ENCODE measurements at places on chromosomes 16 and 17.

DNA sequence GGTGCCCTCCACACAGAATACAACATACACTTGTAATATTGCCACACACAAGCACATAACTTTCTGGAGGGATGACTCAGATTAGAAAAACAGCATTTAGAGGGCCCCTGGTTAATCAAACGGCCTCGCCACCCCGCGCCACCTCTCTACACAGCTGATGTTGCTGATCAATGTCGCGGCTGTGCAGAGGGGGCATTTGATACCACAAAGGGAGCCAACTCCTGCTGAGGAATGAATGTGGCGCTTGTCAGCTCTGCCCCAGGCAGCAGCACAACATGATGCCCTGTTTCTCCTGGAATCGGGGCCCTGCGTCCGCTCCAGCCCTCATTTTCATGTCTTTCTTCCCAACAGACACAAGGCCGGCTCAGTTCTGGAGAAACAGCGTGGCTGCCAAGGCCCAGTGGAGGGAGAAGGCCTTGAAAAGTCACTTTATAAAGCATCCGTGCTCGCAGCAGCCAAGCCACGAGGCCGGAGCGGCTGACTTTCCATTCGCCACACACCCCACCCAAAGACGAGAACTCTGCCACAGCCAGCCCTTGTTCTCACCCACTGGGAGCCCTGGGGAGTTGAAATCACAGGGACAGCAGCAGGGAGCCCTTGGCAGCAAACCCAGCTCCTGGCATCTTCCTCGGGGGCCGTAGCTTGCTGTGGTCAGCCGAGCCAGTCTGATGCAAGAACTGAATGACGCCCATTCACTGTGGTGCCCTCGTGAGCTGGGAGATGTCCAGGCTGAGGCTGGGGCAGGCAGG lies 65.6 kb downstream of the XYLT1 start:
- DNase-seq: no peak

GRCh38 chr16:1533443-1533951 lies at the start of gene TMEM204:
Gene TMEM204 (plus strand): TSS chr16:1533666. CDS start chr16:1534276, 610 bp downstream.
- no peak for DNase-seq

- no peak for DNase-seq
These were observed 8.5 kb downstream of the GJD3 start for GRCh38 chr17:40355804-40356758.

GRCh38 chr17:74513987-74514631 lies 17.2 kb downstream of the CD300LB start:
- no peak for DNase-seq

- no peak for DNase-seq
These were observed 31.4 kb downstream of the LIG3 start for GRCh38 chr17:35011671-35012216.

GRCh38 chr17:77892031-77892430 lies 66.5 kb upstream of the TNRC6C start:
- DNase-seq: no peak

DNA sequence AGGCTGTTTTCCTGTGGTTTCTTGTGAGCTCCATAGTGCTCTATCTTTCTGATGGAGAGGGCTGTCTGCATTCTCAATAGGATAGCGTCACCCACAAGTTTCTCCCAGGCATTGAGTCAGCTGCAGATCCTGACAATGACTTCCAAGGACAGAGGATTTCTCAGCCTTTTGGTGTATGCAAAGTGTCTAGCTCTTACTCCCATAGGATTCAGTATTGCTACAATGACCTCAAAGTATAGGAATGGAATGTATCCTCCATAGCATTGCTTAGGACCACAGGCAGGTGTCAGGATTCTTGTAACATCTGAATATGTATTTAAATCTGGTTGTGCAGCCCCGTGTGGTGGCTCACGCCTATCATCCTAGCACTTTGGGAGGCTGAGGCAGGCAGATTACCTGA lies 32.3 kb downstream of the SMIM36 start:
- DNase-seq: no peak

DNA sequence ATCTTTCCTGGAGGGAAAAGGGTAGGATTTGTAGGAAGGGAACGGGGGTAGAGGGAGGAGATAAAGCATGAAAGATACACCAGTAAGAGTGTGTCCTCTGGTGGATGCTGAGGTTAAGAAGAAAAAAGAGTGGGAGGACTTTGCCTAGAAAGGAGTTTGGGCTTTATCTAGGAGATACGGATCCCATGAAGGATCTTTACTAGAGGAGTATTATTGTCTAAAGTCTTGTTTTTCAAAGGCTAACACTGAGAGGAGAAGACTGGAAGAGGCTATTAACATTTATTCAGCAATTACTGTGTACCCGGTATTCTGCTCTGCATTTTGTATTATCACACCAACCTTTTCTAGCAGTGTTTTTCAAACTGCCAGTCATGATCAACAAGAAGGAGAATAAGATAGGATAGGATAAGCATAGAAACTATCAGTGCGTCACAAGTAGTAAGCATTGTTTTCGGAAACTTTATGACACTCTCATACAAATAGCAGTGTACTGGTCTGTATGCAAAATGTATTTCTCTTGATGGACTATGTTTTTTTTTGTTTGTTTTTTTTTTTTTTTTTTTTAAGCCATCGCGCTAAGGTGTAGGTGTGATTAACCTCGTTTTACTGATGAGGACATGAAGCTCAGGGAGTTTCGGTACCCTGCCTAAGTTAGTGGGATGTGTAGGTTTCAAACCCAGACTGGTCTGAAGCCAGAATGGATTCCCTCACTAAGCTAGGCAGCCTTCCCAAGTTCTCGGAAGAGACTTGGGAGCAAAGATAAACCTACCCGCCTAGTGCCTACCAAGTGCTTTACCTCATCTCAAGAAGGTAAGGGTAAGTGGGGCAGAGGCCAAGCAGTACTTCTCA lies 1.3 kb upstream of the SP2 start:
- DNase-seq: no peak

GRCh38 chr17:72244494-72244893 lies 123.7 kb downstream of the SOX9 start:
- DNase-seq: no peak

GRCh38 chr16:69796285-69797118 lies 34.4 kb downstream of the WWP2 start:
- DNase-seq: no peak
